ENCODE measurements at places on chromosomes 7 and 10. TPM values are rescaled to one million over a fixed set of nuclear protein-coding genes. Genes with fewer than 3 reads are reported as not detected.

- H3K36me3 ChIP-seq: no peaks in the 10 kb centered on the region
- H3K4me1 ChIP-seq: no peaks in the 10 kb centered on the region
- no peak for DNase-seq
- no peaks in the 10 kb centered on the region for H3K27me3 ChIP-seq
Observed at GRCh38 chr7:78558566-78558965, 760.0 kb downstream of the PHTF2 start.

DNA sequence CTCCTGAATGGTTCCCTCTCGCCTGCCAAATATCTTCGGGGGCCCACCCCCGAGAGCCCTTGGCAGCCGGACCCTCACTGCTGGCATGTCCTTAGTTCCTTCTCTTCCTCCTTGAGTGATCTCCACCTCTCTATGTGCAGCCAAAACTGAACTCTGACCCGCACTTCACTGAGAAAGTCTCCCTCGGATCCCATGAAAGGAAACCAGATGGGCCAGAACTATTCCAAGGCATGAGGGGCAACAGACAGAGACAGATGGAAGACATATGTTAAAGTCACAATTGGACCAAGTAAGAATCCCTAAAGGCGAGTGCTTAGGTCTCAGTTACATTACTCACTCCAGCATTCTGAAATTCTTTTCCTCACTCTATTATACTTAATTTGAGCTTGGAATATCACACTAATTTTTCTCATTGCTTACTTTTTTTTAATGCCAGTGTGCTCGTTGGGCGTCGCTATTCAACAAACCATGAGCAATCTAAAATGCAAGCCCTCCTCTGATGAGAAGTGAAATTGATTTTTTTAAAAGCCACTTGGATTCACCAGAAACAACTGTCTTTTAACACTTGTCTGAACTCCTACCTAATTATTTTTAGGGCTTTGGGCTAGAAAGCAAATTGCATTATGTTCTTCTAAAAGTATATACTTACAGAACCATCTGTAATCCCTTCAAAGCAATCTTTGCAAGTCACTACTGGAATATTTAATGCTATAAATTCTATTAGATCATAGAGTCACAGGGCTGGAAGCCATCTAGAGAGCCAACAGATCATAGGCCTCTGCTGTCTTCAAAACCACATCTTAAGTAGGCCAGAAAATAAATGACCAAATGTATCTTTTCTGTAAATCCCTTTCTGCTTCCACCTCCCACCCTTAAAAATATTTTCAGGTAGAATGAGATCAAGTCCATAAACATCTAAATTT lies 43.3 kb upstream of the EZH2 start:
- no peak for DNase-seq
- H3K4me1 ChIP-seq: no peaks in the 10 kb centered on the region
- no peak overlapping the region for H3K27ac ChIP-seq
- H3K36me3 ChIP-seq: no peaks in the 10 kb centered on the region
- no peaks in the 10 kb centered on the region for H3K27me3 ChIP-seq
- H3K4me3 ChIP-seq: no peak overlapping the region

DNA sequence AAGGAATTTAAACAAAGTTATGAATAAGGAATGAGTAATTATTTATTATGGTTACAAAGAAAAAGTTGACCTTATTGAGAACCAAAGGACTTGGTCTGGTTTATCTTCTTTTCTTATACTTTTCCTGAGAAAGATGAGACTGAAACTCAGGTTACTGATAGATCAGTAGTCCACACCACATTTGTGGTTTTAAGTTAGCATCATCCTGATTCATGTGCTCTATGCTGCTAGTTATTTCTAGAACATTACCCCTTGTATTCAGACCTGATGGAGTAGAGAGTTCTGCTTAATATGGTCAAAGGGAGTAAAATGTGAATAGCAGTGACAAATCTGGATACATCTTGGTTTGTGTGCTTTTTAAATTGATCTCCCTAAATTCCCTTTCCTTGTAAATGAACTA lies 63.8 kb downstream of the FOXP2 start:
- H3K4me3 ChIP-seq: no peak overlapping the region
- DNase-seq: no peak
- no peak overlapping the region for H3K27ac ChIP-seq
- no peaks in the 10 kb centered on the region for H3K4me1 ChIP-seq

DNA sequence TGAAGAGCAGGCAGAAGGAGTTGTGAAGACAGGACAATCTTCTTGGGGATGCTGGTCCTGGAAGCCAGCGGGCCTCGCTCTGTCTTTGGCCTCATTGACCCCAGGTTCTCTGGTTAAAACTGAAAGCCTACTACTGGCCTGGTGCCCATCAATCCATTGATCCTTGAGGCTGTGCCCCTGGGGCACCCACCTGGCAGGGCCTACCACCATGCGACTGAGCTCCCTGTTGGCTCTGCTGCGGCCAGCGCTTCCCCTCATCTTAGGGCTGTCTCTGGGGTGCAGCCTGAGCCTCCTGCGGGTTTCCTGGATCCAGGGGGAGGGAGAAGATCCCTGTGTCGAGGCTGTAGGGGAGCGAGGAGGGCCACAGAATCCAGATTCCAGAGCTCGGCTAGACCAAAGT lies 1.5 kb downstream of the CHPF2 start:
- H3K27ac ChIP-seq: peak overlapping the region; percentile 93
- H3K4me1 ChIP-seq: peaks cover 8% of the 10 kb centered on the region
- no peaks in the 10 kb centered on the region for H3K27me3 ChIP-seq
- peaks cover 42% of the 10 kb centered on the region for H3K36me3 ChIP-seq

DNA sequence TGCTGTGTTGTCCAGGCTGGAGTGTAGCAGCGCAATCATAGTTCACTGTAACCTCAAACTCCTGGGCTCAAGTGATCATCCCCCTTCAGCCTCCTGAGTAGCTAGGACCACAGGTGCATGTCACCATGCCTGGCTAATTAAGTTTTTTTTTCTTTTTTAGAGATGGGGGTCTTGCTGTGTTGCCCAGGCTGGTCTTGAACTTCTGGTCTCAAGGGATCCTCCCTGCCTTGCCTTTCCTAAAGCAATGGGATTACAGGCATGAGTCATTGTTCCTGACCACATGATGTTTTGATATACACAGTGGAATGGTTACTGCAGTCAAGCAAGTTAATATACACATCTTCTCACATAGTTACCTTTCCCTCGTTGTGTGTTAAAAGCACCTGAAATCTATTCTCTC lies 140.3 kb downstream of the GPR85 start:
- no peak overlapping the region for H3K4me3 ChIP-seq
- no peaks in the 10 kb centered on the region for H3K4me1 ChIP-seq
- no peaks in the 10 kb centered on the region for H3K27me3 ChIP-seq
- no peaks in the 10 kb centered on the region for H3K36me3 ChIP-seq
- no peak overlapping the region for H3K27ac ChIP-seq

DNA sequence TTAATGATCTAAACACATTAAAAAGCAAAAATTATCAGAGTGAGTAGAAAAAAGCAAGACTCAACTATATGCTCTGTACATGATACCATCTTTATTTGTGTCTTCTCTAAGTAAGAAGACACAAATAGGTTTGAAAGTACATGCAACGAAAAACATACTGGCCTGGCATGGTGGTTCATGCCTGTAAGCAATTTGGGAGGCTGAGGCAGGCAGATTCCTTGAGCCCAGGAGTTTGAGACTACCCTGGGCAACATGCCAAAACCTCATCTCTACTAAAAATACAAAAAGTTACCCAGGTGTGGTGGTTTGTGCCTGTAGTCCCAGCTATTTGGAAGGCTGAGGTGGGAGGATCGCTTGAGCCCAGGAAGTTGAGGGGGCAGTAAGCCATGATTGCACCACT lies 78.1 kb upstream of the TOMM7 start:
- no peaks in the 10 kb centered on the region for H3K36me3 ChIP-seq
- no peaks in the 10 kb centered on the region for H3K27me3 ChIP-seq
- DNase-seq: no peak
- no peak overlapping the region for H3K4me3 ChIP-seq
- no peaks in the 10 kb centered on the region for H3K4me1 ChIP-seq
- H3K27ac ChIP-seq: no peak overlapping the region

- no peaks in the 10 kb centered on the region for H3K4me1 ChIP-seq
- H3K4me3 ChIP-seq: no peak overlapping the region
- no peaks in the 10 kb centered on the region for H3K27me3 ChIP-seq
- no peak overlapping the region for H3K27ac ChIP-seq
- H3K36me3 ChIP-seq: no peaks in the 10 kb centered on the region
- DNase-seq: no peak
Observed at GRCh38 chr10:68192113-68192512, 39.8 kb downstream of the ATOH7 start.

DNA sequence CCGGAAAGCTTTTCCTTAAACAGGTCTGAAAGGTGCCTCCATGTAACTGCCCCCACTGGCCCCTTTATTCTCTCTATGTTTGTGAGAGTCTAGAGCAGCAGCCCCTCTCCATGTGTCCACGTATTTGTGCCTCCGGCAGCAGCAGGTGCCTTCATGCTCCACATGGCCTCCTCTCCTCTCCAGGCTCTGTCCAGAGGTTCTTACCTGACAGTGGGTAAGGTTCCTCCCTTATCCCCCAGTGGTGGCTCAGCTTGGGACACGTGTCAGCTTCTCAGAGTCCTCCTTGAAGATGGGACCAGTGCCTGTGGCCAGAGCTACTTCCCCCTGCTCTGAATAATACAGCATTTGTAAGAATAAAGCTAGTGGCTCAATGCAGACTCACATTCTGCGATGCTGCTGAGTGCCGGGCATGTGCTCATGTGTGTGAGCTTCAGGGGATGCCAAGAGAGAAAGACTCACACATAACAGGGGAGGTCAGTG lies 7.9 kb downstream of the CALML3 start:
- no peaks in the 10 kb centered on the region for H3K36me3 ChIP-seq
- H3K4me1 ChIP-seq: peaks cover 64% of the 10 kb centered on the region
- H3K27me3 ChIP-seq: no peaks in the 10 kb centered on the region
- H3K4me3 ChIP-seq: no peak overlapping the region

GRCh38 chr10:31867646-31868045 lies 61.0 kb downstream of the ARHGAP12 start:
- H3K4me1 ChIP-seq: peaks cover 7% of the 10 kb centered on the region
- H3K27ac ChIP-seq: no peak overlapping the region
- DNase-seq: no peak
- H3K36me3 ChIP-seq: no peaks in the 10 kb centered on the region

DNA sequence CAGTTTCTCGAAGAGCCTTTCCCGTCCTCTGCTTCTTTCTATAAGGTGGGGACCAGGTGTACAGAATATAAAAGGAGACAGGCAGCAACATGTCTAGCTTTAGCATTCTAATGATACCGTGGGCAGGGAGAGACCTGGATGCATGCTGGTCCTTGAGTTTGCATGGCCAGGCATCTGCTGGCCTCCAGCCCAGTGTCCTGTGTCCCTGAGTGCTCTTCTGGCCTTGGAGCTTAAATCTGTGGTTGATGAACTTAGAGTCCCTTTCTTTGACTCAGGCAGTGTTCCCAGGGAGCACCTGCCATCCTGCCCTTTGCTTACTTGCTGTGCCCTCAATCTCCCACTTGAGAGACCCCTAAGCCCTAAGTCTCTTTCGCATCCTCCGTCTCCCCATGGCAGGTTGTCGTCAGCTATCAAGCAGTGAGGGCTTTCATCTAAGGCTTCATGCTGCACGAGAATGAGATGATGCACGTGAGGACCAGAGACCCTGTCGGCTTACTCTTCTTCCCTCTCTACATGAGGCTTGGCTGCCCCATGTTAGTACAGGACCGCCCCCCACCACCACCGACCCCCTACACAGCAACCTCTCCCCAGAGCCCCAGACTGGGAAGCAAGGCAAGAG lies 313.4 kb upstream of the C7orf33 start:
- H3K36me3 ChIP-seq: no peaks in the 10 kb centered on the region
- no peaks in the 10 kb centered on the region for H3K27me3 ChIP-seq
- H3K27ac ChIP-seq: no peak overlapping the region
- no peaks in the 10 kb centered on the region for H3K4me1 ChIP-seq

GRCh38 chr10:125043841-125044658 lies 102.1 kb downstream of the ZRANB1 start:
- DNase-seq: no peak
- H3K27ac ChIP-seq: peak overlapping the region; percentile 69
- no peaks in the 10 kb centered on the region for H3K27me3 ChIP-seq
- H3K36me3 ChIP-seq: no peaks in the 10 kb centered on the region

DNA sequence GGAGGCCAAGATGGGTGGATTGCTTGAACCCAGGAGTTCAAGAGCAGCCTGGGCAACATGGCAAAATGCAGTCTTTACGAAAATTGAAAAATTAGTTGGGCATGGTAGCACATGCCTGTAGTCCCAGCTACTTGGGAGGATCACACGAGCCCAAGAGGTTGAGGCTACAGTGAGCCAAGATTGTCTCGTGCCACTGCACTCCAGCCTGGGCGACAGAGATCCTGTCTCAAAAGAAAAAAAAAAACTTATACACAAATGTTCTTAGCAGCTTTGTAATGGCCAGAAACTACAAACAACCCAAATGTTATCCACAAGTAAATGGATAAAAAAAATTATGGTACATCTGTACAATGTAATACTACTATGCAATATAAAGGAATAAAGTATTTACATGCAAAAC lies 12.6 kb downstream of the NT5C2 start:
- DNase-seq: no peak
- no peak overlapping the region for H3K27ac ChIP-seq
- no peak overlapping the region for H3K4me3 ChIP-seq
- peaks cover 20% of the 10 kb centered on the region for H3K36me3 ChIP-seq
- H3K27me3 ChIP-seq: no peaks in the 10 kb centered on the region

- DNase-seq: no peak
- no peak overlapping the region for H3K27ac ChIP-seq
- H3K4me3 ChIP-seq: no peak overlapping the region
- H3K27me3 ChIP-seq: no peaks in the 10 kb centered on the region
Observed at GRCh38 chr10:123896246-123896927, 4.8 kb upstream of the CPXM2 start.

DNA sequence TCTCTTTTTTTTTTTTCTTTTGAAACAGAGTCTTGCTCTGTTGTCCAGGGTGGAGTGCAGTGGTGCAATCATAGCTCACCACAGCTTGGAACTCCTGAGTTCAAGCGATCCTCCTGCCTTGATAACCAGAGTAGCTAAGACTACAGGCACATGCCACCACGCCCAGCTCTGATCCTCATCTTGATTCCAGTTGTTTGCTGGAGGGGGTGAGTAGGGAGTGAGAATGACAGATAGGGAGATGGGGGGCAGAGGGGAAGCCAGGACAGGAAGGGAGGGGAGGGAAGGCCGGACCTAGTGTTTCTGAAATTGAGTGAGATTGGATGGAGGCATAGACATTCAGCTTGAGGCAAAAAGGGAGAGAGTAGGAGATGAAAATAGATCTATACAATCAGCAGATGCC lies 25.2 kb upstream of the CPXM2 start:
- H3K4me1 ChIP-seq: no peaks in the 10 kb centered on the region
- no peaks in the 10 kb centered on the region for H3K36me3 ChIP-seq
- H3K4me3 ChIP-seq: no peak overlapping the region
- DNase-seq: no peak

GRCh38 chr7:65967361-65968155 lies 14.5 kb downstream of the GUSB start:
- H3K27ac ChIP-seq: no peak overlapping the region
- H3K36me3 ChIP-seq: peaks cover 92% of the 10 kb centered on the region
- H3K27me3 ChIP-seq: no peaks in the 10 kb centered on the region
- no peak overlapping the region for H3K4me3 ChIP-seq
- DNase-seq: no peak
- no peaks in the 10 kb centered on the region for H3K4me1 ChIP-seq

- H3K27me3 ChIP-seq: no peaks in the 10 kb centered on the region
- peaks cover 6% of the 10 kb centered on the region for H3K4me1 ChIP-seq
- no peak overlapping the region for H3K4me3 ChIP-seq
- H3K36me3 ChIP-seq: no peaks in the 10 kb centered on the region
- peak; percentile 71 for DNase-seq
Observed at GRCh38 chr10:74011770-74012169, 13.9 kb downstream of the VCL start.

Gene TYW1B
- not detected for total RNA-seq

Gene GIMAP1
- 21.2 TPM for total RNA-seq

Gene ANKRD1
- total RNA-seq: 8.1 TPM

Gene CACNB2
- 0.96 TPM for total RNA-seq

Gene LRRC4
- 0.43 TPM for total RNA-seq

Gene UNCX
- not detected for total RNA-seq

Gene AKR1C2
- 16.6 TPM for total RNA-seq
